ENCODE measurements at places on chromosomes 1 and 21.

- no peak for DNase-seq
These were observed 9.4 kb upstream of the CAPN9 start for GRCh38 chr1:230737622-230738262.

- no peak for DNase-seq
These were observed 1.3 kb downstream of the NTNG1 start for GRCh38 chr1:107142140-107142542.

- DNase-seq = peak; percentile 52
These were observed 159.8 kb downstream of the RUNX1 start for GRCh38 chr21:34889320-34889675.

DNA sequence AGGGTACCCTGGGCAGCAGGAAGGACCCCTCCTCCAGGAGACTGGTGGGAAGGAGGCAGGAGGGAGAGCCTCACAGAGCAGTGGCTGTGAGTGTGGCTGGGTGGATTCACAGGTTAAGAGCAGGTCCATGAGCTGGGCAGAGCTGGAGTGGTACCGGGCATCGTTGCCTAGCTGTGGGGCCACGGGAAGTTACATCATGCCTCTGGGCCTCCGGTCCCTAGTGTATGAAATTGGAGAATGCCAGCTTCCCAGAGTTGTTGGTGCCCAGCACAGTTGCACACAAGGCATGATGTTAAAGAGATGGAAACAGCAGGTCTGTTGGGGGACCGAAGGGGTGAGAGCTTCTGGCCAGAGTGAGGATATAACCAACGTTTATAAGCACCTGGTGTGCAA is 18.5 kb downstream of the FOXO6 start:
- no peak for DNase-seq

DNA sequence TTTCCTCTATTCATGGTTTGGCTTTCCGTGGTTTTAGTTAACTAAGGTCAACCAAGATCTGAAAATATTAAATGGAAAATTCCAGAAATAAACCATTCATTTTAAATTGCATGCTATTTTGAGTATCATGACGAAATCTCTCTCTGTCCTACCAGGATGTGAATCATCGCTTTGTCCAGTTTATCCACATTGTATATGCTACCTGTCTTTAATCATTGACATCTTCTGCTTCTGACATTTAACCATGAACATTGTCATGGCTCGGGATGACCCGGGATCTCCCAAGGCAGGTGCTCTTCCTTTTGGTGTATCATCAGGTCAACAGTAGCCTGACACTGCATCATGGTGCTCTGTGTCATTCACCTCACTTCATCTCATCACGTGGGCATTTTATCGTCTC is 125.5 kb upstream of the HNRNPU start:
- no peak for DNase-seq

DNA sequence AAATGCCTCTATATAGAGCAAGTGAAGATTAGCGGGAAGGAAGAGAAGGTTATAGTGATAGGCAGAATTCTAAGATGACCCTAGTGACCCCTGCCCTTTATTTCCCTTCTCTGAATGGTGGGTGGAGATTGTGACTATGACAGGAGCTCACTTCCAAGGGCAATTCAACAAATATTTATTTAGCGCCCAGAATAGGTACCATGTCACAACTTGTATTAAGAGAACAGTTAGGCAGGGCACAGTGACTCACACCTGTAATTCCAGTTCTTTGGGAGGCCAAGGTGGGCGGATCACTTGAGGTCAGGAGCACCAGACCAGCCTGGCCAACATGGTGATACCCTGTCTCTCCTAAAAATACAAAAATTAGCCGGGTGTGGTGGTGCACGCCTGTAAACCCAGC is 236.0 kb upstream of the POGK start:
- DNase-seq = no peak

GRCh38 chr1:200338451-200338850 is 71.4 kb downstream of the ZNF281 start:
- no peak for DNase-seq

GRCh38 chr21:41045534-41046268 is 122.3 kb upstream of the BACE2 start:
- DNase-seq = no peak

DNA sequence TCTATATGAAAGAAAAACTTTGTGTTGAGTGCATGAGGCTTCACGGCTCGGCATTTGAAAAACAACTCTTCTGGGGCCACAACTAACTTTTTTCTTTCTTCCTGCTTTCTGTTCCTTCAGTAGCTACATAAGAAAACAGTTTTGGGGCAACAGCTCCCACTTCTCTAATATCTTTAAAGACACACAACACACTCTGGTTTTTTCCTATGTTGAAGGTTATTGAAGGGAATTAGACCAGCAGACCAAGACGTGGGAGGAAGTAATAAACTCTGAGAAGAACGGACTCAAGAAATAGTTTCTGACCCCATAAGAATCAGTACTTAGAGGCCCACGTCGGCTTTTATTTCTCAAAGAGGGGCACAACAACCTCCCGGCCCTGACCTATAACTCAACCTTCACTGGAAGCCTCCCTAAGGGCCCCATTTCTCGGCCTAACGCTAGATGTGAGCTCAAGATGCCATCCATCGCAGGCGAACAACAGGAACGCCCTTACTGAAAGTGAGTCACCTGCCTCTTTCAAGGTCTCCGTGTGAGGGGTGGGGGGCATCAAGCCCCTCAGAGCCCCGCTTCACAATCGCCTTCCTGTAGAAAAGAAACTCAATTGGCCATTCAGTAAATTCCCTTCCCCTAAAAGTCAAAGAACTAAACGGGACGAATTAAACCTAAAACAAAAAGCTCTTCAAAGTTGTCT is 844 bp downstream of the ZMYM6 start:
- DNase-seq = peak; percentile 9

DNA sequence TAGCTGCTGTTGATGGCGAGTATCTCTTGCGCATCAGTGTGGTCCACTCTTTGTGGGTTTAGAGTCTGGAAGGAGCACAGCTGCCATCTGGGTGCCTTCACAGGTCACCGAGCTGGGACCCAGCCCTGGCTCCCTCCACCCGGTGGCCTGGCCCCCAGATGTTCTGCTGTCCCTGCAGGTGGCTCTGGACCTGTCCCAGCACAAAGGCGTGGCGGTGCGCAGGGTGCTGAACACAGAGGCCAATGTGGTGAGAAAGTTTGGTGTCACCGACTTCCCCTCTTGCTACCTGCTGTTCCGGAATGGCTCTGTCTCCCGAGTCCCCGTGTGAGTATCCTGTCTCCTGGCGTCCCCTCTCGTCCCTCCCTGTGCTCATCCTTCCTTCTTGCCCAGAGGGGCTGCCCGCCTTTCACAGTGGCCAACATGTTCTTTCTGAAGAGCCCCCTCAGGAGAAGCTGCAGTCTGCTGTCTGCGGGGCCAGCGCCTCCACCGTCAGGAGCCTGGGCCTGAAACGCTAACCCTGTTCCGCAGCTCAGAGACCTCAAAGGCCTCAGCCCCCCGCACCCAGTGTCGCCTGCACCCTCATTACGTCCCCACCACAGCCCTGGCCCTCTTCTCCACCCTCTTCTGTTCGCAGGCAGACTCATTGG is 27.4 kb downstream of the QSOX1 start:
- DNase-seq = no peak

GRCh38 chr1:201360901-201361651 is 16.4 kb downstream of the TNNT2 start:
- DNase-seq = no peak

- no peak for DNase-seq
These were observed 37.2 kb upstream of the SLC9A1 start for GRCh38 chr1:27192039-27192529.

GRCh38 chr1:81296601-81297000 is 504.1 kb upstream of the ADGRL2 start:
- DNase-seq = no peak

DNA sequence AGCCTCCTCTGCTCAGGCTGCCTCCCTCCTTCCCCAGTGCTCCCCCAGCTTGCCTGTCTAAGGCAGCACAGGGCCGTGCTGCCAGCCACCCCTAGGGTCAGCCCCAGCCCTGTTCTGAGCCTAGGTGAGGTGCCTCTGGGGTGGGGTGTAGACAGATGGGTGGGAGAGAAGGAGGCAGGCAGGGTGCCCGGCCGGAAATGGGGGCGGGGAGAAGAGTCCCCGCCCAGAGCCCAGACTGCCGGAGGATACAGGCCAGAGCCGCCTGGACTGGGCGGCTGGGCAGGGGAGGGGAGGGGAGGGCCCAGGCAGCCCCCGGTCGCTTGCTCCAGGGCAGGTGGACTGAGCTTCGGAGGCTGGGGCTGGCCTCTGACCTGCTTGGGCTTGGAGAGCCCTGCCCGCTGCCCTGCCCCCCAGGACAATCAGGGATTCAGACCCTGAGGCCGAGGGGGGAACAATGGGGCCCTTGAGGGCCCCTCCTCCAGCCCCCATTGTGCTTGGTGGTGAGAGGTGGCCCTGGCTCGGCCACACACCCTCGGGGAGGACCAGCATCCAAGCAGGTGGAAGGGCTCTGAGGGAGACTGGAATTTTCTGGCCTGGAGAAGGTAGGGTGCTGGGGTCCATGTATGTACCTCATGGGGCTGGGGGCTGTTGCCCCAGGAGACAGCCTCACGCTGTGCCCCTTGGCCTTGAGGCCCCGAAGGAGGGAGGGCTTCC is at the start of gene GJC2:
GJC2 (plus strand) TSS at position 525 of the 714 bp plus-strand sequence. CDS start 7,829 bp downstream, outside the sequence.
- DNase-seq = no peak

GRCh38 chr1:4718071-4718470 is 63.7 kb downstream of the AJAP1 start:
- no peak for DNase-seq

- no peak for DNase-seq
These were observed 22.4 kb upstream of the ASB17 start for GRCh38 chr1:75954586-75954985.

GRCh38 chr1:99481391-99481996 is 164.4 kb upstream of the PALMD start:
- no peak for DNase-seq

DNA sequence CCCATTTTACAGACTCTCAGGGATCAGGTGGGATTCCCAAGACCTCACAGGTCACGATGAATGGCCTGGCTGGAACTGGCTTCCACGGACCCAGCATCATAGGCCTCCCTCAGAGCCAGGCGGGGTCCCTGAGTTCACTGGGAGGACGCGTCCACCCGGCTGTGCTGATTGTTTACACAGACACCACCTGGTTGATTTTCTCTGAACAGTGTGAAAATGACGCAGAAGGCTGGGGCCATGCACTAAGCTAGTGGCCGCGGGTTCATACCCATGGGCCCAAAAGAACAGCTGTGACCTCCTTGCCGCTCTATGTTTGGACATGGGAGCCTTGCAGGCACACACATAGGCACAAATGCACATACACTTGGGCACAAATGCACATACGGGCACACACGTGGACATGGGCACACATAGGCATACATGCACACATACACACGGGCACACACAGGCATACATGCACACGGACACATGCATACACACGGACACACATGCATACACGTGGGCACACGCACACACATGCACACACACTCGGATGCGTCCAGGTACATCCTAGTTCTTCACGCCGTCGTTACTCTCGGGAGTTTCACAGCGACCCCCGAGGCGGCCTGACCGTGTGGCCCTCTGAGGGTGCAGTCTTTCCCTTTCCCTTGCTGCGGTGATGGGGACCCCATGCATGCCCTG is 23.2 kb downstream of the CSTB start:
- no peak for DNase-seq

DNA sequence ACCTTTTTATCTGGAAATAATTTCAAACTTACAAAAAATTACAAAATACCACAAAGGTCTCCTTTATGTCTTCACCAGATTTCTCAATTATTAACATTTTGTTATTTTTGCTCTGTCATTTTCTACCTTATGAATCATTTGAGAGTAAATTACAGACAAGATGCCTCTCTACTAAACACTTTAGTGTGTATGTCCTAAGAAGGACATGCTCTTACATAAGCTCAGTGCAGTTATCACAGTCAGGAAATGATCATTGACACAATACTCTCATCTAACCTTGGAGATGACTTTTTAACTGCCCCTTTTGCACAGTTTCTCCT is 378.9 kb upstream of the RUNX1 start:
- no peak for DNase-seq

- DNase-seq = no peak
These were observed 25.7 kb downstream of the C21orf91 start for GRCh38 chr21:17793246-17794123.

DNA sequence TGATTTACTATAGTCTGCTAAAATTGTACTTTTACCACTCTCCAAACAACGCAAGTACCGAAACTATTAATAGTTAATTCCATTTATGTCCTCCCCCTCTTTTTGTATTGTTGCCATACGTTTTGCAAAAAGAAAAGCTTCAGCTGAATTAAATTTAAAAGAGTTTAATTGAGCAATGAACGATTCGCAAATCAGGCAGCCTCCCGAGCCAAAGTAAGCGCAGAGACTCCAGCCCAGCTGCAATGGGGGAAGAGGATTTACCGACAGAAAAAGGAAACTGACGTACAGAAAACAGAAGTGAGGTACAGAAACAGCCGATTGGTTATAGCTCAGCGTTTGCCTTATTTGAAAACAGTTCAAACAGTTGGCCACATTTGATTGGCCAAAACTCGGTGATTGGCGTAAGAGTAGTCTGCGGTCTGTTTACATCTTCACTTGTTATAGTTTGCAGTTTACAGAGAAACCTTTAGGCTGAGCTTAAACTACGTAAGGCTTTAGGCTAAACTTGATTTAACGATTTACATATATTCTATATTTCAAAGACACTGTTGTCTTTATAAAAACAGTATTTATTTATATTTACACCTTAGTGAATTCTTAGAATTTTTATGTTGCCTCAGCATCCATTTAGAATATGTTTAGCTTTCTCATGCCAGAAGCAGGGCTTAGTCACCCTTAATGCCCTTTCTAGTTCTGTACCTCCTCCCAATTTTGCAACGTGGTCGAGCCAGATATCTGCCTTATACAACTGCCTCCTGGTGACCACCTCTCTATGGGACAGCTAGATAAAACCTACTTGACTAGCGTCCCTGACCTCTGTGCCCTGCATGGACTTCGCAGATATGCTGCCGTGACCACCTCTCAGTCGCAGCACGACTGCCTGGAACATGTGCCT is 23.8 kb downstream of the CR1 start:
- no peak for DNase-seq

- DNase-seq = no peak
These were observed 11.9 kb upstream of the TCP10L start for GRCh38 chr21:32597205-32597604.

- no peak for DNase-seq
These were observed 43.5 kb upstream of the BCL10 start for GRCh38 chr1:85319931-85320330.

DNA sequence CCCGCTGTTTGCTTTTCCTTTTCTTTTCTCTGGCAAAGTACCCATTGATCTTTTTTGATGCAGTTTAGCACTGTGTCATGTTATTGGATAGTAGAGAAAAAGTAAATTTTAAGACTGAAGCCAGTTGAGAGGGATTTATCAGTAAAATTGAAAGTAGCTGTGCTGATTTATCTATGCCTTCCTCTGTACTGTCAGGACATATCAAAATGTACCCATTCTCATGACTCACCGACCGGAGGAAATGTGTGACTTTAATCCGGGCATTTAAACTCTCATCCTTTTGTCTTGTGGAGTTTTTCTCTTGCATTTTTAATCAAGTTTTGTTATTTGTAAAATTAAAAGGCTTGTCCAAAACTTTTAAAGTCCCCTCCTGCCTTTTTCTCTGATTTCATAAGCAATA is 276.6 kb upstream of the FMN2 start:
- no peak for DNase-seq

GRCh38 chr1:85445906-85446305 is 19.1 kb downstream of the DDAH1 start:
- no peak for DNase-seq

Measured in stimulated activated CD8-positive, alpha-beta memory T cell treated with anti-CD3 and anti-CD28 coated beads, Interleukin-15, amount 100 ng/mL, for 24 hours (primary cell).